ENCODE measurements at places on chromosomes 7 and 10.
A peak's percentile ranks its signal among the peaks of the same experiment; 100 is the strongest.

- DNase-seq, result no peak
Observed at GRCh38 chr7:143257501-143257900, 5.7 kb upstream of the GSTK1 start.

DNA sequence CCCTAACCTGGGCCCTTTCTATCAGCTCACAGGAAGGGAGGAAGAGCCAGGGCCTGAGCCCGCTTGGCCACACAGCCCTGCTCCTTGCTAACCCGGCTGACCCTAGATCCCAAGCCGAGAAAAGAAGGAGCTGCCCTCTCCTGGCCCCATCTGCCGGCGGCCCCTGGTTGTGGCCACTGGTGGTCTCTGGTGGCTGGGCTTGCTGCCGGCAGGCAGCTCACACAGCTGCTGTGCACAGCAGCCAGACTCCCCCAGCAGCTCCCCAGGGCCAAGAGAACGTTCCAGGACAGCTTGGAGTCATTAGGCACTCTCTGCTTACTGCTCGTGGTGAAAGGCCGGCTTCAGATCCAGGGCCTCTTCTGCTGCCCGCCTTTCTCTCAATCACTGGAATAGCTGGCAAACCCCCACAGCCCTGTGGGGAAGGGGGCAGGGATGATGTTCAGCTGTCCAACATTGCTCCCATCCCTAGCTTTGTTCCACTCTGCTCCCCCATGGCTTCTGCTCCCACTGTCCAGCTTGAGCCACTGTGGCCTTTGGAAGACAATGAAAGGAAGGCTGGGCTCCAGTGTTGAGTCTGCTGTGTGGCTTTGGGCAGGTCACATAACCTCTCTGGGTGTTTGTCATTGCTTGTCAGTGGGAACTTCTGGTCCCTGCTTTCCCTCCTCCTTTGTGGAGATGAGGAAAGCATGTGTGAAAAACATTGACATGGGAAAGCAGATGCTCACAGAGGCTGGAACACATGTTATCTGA is 35.4 kb upstream of the COL13A1 start:
- DNase-seq, result no peak

DNA sequence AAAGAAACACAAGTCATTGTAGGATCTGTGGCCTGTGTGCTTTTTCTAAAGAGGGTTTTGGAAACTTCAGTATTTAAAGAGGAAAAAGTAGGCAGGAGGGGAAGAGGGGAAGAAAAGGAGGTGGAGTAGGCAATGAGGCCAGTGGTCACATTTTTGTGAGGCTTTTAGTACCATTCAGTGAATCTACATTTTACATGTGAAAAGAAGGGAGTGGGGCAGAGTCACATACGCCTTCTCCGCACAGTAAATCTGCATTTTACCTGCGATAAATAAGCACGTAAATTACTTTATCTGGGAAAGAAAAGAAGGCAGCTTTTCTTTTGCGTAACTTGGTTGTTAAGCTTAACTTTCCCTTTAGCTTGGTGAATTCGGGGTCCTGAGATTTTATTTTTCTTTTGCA is 13.2 kb downstream of the CHST12 start:
- no peak for DNase-seq

DNA sequence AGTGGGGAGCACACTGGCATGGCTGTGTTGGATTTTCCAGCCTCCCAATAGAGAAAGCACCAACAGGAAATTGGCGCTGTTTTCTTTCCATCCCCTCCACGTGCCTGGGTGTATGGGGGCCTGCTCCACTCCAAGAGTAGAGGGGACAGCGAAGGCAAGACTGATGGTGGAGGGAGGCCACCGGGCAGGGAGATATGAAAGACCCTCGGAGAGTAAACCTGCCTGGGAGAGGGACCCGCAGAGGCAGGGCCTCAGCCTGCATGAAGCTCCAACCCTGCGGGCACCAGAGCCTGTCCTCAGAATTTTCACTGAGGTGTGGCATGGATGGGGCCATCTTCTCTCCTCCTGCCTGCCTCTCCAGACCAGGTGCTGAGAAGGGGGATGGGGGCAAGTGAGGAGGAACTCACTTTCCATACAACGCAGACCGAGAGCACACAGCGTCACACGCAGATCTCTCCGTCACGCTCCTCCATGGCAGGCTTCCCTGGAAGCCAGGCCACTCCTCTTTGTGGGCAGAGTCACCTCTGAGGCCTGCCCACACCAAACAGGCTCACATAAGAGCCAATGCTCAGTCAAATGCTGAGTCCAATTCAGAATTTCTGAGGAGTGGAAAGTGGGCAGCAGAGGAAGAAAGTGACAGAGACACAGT is 18.8 kb downstream of the ANXA11 start:
- DNase-seq, result peak; percentile 36

GRCh38 chr7:43888993-43889945 is 17.1 kb downstream of the URGCP start:
- no peak for DNase-seq

GRCh38 chr10:27715505-27715904 is 30.1 kb downstream of the MKX start:
- no peak for DNase-seq

DNA sequence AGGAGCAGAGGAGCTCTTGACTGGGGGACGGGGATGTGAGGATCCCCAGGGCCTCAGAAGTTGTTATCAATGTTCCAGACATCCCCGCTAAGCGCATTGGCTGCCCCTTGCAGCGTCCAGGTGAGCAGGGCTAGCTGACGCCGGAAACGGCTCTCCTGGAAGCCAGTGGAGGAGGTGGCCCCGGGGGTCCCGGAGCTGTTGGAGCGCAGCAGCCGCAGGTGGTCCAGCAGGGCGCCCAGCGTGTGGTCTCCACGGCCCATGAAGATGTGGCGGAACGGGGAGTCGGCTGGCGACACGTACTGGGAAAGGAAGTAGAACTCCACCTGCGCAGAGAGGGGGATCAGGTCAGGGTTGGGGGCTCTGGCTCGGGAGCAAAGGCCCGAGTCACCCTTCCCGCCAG is 8.5 kb downstream of the MOSPD3 start:
- DNase-seq, result no peak

- no peak for DNase-seq
Observed at GRCh38 chr10:11164551-11164802, 146.8 kb downstream of the CELF2 start.

GRCh38 chr10:59000162-59000825 is 176.1 kb upstream of the PHYHIPL start:
- no peak for DNase-seq

DNA sequence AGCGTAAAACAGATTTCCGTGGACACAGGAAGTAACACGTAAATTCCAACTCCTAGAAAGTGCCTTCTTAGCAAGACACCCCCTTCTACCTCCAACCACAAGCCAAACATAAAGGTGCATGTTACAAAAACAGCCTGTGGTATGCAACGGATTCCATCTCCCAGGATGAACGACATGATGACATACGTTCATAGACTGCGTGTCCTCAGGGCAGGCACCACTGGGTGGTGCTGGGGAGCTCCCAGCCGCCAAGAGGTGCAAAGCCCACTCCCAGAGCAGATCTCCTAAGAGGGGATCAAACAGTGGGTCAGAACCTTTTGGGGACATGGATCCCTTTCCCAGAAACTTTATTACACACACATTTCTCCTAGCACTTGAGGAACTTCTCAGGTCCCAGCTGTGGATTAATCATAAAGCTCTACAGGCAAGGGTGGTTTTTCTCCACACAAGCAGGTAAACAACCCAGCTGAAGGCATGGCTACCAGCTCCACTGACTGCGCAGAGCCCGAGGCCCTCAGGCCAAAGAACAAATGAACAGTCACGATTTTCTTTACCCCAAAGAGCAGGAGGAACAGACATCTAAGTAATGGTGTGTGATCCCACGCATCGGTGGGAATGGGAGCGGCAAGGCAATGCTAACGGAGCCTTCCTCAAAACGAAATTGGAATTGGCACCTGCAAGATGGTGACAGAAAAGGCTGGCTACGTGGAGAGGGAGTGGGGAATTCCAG is 13.8 kb downstream of the PSAP start:
- DNase-seq, result no peak

DNA sequence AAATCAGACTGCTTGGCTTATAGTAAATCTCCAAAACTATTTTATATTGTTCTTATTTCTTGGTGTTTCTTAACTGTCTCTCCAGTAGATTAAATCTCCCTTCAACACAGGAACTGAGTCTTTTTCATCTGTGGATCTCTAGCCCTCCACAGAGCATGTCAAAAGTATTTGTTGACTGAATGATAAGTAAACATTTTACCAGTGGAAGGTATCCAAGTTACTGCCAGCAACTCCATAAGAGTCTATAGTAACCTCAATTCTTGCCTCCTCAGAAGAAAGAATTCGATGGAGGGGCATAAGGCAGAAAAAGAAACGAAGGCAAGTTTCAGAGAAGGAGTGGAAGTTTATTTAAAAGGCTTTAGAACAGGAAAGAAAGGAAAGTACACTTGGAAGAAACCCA is 293.9 kb upstream of the DKK1 start:
- DNase-seq, result no peak

GRCh38 chr10:76915316-76915715 is 722.3 kb downstream of the KCNMA1 start:
- DNase-seq, result no peak

DNA sequence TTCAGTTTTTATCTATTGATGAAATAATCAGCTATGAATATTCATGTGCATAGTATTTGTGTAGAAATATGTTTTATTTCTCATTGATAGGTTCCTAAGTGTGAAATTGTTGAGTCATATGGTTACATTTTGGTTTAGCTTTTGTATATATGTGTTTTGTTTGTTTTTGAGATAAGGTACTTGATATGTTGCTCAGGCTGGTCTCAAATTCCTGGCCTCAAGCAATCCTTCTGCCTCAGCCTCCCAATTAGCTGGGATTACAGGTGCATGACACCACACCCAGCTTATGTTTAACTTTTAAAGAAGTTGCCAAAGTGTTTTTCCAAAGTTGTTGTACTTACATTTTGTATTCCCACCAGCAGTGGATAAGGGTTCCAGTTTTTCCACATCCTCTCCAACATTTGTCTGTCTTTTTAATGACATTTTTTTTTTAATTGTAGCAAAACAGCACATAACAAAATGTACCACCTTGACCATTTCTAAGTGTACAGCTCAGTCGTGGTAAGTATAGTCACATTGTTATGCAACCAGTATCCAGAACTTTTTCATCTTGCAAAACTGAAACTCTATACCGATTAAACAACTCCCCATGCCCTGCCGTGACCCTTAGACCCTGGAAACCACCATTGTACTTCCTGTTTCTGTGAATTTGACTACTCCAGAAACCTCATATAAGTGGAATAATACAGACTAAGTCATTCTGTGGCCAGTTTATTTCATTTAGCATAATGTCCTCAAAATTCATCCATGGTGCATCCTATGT is 12.6 kb upstream of the UBE2D1 start:
- DNase-seq, result no peak

DNA sequence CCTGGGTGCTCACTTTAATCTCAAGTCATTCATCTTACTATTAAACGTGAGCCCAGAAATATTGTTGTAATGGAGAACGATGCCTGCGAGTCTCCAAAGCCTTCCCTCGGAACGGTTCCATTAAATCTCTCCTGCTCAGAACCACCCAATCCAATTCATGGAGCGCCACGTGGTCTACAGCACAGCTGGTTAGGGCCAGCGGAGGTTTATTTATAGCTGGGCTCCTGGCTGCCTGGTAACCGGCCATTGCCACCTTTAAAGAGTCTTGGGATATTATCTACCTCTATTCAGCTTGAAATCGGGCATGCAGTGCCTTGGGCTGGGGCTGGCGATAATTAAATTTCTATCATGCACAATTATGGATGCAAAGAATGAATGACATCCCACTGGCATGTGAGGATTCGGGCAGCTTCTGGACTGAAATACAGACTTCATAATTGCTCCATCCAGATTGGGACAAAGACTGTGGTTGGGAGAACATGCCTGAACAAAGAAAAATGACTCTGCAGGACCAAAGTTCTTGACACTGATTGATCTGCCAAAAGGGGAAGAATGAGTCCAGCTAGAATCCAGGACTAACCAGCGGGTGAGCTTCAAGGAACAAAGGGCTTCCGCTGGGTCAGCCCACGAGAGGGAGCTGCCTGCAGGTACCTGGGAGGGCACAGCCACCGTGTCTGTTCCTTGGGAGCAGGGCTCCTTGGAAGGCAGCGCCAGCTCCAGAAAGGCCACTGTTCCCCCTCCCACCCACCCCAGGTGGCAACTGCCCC is 7.3 kb downstream of the FAM20C start:
- DNase-seq, result no peak

- no peak for DNase-seq
Observed at GRCh38 chr10:132354356-132355094, 22.5 kb downstream of the LRRC27 start.

DNA sequence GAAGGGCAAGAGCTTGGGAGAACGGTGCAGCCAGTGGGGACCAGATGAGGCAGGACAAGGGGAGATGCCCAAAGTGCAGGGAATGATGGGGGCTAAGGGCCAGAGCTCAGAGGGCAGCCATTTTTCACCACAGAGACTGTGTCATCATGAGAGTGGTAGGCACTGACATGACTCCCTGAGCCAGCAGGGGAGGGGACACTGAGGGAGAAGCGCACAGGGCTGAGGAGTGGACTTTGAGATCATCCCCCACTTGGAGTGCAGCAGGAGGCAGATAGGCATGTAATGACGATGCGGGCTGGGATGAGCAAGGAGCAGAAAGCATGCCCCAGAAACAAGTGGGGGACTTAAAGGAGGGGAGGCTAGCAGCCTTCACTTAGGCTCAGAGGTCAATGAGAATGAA is 5.2 kb upstream of the SMKR1 start:
- DNase-seq, result no peak

DNA sequence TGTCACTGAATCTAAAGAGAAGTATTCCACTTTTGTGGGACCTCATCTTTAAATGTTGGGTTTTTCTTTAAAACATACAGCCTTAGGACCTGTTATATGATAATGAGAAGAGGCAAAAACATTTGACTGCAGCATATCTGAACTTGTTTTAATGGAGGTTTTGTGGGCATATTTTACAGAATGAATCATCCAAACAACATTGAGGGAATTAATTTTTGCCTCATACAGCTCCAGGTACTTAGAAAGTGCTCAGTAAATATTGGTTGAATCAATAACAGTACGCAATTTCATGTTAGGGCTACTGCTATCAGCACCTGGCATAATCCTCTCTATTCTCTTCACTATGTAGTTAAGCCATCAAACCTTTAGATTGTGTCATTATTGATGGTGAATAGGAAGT is 115.9 kb downstream of the MALRD1 start:
- DNase-seq, result no peak

DNA sequence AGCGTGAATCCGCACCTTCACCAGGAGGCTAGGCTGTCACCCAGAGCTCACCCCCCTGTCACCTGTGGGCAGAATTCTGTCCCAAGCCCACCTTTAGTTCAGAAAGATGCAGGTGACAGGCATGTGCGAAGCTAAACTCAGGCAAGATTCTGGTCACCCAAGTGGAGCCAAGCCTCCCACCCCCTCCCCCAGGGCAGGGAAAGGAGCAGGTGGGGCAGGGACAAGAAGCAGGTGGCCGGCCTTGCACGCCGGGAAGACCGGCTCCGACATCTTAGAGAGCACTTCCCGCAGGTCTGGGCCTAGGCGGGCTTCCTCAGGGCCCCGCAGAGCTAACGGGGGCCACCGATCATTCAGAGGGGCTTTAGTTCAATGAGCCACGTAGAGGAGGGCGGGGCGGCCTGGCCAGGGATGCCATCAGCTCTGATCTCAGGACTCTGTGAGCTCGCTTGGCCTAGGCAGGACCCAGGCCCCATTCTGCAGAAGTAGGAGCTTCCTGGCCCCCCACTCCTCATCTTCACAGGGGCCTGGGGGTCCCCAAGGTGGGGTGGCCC is 19.9 kb downstream of the UNCX start:
- DNase-seq, result no peak

GRCh38 chr10:78454123-78454645 is 420.5 kb downstream of the RPS24 start:
- no peak for DNase-seq

GRCh38 chr7:1104516-1105179 is 16.7 kb downstream of the GPER1 start:
- DNase-seq, result no peak

Measured in stimulated activated CD4-positive, alpha-beta T cell treated with anti-CD3 and anti-CD28 coated beads, Interleukin-2, amount 100 ng/mL, for 48 hours (primary cell).